Activated CD4-positive, alpha-beta T cell treated with anti-CD3 and anti-CD28 coated beads for 1 hour (primary cell): ENCODE measurements at places on chromosomes 5 and 9.

DNA sequence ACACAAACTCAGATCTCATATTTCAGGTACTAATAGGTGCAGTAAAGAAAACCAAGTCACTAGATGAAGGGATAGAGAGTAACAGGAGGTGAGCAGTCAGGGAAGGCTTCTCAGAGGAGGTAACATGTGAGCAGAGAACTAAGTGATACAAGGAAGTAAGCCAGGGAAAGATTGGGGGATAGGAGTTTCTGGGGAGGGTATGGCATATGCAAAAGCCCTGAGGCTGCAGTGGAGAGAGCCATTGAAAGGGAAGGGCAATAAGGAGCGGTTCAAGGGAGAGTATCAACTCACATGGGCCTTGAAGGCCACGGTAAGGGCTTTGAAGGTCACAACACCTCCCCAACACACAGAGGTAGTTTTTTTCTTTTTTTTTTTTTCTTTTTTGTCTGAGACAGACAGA, 6.9 kb downstream of the OLFML2A start:
- DNase-seq: no peak

DNA sequence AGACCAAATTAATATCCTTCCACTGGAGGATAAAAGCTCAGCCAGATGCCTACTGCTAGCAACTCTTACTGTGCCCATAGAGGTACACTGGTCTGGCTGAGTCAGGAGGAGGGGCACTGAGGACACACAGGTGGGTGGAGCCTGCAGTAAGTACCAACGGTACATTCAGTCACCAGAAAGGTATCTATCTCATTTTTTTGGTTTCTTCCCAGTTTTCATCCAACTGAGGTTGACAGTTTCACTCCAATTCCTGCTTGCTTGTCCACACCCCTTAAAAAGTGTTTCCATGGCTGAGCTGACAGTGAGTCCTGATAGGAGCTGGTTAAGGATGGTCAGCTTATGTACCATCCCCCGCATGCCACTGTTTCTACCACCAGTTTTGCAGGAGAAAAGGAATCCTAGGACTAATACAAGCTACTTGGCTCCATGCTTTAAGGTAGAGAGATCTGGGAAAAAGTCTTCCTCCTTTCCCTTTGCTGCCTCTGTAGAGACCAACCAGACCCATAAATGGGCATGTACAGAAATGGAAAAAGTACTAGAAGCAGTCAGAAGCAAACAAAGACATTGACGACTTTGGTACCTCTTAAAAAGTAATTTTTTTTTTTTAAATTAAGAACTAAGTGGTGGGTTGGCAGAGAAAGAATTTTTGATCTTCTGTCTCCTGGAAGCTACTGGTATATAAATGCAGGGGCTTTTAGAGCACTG, 3.2 kb downstream of the ELL2 start:
- DNase-seq: no peak

GRCh38 chr5:168770036-168770498, 190.9 kb upstream of the PANK3 start:
- DNase-seq: no peak

DNA sequence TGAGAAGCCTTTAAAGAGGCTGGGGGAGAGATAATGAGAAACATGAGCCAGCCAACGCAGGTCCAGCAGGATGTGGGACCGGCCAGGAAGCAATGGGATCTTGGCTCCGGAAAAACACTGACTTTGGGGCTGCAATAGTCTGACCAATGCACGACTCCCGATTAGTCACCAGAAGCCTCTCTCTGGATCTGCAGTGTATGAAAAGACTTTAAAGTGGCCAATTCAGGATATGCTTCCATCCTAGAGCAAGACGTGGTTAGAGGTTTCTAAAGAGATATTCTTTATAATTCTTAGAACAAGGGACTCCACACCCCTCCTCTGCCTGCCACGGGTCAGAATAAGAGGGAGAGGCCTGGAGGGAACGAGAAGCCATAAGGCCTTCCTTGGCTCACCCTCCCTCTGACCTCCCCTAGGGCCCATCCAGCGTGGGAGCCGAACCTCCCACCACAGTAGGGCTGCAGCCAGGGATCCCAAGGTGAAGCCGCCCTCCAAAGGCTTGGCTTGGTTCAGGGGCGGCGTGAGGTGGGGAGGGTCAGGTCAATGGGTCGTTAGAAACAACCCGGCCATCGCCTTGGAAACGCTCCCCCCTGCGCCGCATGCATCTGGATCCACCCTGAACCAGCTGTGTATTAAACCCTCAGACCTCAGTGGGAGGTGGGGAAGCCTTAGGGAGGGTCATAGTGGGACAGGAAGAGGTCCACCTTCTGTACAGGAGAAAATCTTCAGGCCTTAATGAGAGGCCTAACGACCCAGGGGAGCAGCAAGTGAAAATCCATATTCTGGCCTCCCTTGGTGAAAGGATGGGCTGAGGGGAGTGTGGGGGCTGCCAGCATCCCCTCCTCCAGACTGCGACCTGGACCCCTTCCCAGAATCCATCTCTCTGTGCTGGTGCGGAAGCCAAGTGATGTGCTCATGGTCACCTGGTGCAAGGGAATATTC, 11.1 kb downstream of the FGF1 start:
- no peak for DNase-seq

DNA sequence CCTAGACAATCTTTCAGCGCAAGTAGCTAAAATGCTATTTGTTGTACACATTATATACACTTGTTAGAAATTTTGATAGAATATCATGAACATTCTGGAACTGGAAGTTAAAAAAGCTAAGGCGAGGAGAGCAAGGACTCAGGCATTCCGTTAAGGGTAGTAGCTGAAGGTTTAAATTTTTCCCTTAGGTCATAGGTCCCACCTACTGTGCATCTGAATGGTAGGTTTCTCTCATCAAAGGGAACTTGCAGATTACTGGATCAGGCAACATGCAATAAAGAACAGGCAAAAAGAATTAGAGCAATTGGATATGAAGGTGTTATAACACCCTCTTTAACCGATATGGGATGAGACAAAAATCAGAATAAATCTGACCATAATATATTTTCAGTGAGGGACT, 32.8 kb downstream of the TMEM161B start:
- DNase-seq: no peak

DNA sequence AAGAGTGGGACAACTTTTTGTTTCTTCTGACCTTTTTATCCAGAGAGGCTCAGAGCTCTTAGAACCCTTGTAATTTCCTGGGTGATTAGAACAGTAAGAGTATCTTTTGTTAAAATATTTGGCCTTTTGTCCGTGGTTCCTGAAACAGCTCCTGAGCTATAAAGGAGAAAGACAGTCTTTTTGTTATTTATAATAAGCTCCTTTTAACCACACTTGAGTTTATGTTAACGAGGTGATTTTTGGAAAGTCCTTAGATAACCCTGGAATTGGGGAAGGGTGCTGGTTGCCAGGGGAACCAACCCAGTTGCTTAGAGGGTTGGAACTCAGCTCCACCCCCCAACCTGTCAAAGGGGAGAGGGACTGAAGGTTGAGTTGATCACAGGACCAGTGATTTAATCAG, 4.8 kb downstream of the ZNF483 start:
- no peak for DNase-seq

- DNase-seq: no peak
Observed at GRCh38 chr5:173919443-173919842, 31.3 kb downstream of the CPEB4 start.
